Fibroblast of skin of back (primary cell): ENCODE measurements at places on chromosomes 11 and 22.

GRCh38 chr11:17352950-17353820, 1.6 kb downstream of the NCR3LG1 start:
- DNase-seq, result peak; percentile 78

GRCh38 chr11:23564370-23564769, 704.1 kb upstream of the CCDC179 start:
- no peak for DNase-seq

DNA sequence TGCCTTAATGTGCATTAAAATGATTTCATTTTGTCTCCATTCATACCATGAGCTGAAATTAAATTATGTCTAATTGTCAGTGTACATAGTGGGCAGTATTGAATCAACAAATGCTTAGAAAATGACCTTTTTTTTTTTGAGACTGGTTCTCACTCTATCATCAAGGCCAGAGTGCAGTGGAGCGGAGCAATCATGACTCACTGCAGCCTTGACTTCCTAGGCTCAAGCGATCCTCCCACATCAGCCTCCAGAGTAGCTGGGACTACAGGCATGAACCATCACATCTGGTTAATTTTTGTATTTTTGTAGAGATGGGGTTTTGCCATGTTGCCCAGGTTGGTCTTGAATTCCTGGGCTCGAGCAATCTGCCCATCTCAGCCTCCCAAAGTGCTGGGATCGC, 117.0 kb upstream of the BLID start:
- no peak for DNase-seq

GRCh38 chr22:44224166-44224565, 43.4 kb downstream of the PARVG start:
- peak; percentile 7 for DNase-seq

DNA sequence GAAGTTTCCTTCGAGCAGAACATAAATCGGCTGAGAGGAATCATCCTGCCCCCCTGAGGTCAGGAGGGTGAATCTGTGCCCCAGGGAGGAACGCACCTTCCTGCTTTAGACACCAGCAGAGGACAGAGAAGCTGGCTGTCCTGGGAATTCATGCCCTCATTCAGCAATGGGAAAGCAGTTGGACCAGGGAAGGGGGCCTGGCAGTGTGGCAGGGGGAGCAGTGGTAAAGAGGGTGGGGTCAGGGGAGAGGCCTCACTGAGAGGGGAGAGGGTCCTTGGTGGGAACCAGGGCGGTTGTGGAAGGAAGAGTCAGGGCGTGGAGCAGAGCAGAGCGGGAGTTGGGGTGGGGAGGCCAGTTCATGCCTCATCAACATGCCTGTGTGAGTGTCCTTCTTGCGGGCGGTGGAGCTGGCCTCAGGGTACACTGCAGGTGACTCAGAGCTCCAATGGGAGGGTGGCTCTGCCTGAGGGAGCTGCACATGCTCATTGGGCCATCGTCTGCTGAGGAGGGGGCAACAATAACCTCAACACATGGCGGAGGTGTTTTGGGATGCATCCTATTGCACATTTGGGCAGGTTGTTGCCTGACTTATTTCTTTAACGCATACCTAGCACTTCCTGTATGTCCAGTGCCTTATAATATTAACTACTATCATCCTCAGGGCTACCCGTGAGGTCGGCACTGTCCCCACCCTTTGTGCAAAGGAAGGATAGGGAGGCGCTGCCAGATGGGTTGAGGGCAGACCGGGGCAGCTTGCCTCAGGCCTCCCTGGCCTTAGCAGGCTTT, 23.2 kb downstream of the MED15 start:
- DNase-seq, result peak; percentile 87

GRCh38 chr11:12524865-12525264, 147.5 kb downstream of the PARVA start:
- DNase-seq, result no peak

DNA sequence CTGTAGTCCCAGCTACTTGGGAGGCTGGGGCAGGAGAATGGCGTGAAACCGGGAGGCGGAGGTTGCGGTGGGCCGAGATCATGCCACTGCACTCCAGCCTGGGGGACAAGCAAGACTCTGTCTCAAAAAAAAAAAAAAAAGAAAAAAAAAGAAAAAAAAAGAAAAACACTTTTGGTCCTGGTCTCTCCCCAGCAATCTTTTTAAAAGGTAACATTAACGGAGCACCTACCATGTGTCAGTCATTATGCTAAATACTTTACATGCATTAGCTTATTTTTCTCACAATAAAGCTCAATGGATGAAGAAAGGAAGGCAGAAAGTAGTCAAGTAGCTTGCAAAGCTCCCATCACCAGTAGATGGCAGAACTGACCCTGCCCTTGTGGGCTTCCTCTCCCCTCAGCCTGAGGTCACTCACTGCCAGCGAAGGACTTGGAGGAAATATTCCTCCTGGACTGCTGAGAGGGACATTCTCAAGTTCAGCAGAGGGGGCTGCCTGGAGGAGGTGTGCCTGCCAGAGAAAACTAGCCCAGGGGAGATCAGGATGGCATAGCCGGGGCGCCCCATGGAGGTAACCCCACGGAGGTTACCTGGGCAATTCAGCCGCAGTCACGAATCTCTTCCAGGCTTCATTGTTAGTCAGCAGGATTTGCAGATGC, 15.5 kb downstream of the APOL3 start:
- DNase-seq, result peak; percentile 74

DNA sequence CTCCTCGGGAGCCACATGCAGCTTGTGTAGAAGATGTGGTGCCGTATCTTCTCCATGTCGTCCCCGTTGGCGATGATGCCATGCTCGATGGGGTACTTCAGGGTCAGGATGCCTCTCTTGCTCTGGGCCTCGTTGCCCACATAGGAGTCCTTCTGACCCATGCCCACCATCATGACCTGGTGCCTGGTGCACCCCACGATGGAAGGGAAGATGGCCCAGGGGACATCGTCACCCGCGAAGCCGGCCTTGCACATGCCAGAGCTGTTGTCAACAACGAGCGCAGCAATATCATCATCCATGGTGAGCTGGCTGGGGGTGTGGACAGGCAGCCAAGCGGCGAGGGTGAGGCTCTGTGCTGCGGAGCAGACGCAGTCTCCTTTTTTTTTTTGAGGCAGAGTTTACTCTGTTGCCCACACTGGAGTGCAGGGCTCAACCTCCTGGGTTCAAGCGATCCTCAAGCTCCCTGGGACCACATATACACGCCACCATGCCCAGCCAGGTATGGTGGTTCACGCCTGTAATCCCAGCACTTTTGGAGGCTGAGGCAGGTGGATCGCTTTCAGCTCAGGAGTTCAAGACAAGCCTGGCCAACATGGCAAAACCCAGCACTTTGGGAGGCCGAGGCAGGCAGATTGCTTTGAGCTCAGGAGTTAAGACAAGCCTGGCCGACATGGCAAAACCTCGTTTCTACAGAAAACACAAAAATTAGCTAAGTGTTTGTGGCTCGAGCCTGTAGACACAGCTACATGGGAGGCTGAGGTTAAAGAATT, 17.3 kb upstream of the EP300 start:
- DNase-seq, result no peak

GRCh38 chr11:88406876-88407275, 69.3 kb upstream of the CTSC start:
- no peak for DNase-seq

- DNase-seq, result no peak
These were observed 85.8 kb downstream of the LDLRAD3 start for GRCh38 chr11:36029616-36030015.

- DNase-seq, result no peak
These were observed 664.8 kb upstream of the API5 start for GRCh38 chr11:42646959-42647358.

DNA sequence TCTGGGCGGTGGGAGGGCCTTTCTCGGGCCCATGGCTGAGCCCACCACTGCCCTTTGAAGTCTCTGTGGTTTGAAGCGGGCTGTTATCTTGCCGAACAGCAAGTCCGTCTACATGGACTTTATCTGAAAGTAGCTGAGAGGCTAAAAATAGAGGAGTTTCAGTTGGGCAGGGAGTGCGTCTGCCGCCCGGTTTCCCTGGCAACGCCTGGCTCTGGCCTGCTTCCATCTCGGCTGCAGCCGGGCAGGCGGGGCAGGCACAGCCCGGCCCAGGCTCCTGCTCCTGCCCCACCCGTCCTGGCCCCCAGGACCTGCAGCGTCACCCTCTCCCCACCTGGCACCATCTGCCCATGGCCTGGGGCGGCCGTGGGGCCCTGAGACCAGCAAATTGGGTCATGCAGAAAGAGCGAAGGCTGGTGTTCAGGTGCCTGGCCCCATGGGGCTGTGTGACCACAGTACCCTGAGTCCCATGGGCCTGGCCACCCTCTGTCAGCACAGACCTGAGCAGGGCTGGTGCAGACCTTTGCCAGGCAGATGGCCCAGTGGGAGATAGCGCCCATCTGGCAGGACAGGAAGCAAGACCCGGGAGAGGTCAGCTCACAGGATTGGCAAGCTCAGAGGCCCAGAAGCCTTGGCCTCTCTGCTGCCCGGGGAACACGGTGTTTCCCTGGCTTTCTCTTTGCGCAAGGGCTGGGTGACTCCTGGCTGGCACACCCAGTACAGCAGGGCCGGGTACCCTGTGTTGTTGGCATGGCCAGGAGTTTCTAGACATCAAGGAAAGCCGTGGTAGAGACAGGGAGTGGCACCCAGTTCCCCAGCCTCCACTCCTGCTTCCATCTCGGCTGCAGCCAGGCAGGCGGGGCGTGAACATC, 79.1 kb upstream of the KCNQ1OT1 start:
- peak; percentile 72 for DNase-seq

GRCh38 chr11:65185869-65186341, 4.2 kb downstream of the CAPN1 start:
- no peak for DNase-seq

GRCh38 chr22:24208012-24208749, 26.9 kb downstream of the SUSD2 start:
- DNase-seq, result peak; percentile 99

DNA sequence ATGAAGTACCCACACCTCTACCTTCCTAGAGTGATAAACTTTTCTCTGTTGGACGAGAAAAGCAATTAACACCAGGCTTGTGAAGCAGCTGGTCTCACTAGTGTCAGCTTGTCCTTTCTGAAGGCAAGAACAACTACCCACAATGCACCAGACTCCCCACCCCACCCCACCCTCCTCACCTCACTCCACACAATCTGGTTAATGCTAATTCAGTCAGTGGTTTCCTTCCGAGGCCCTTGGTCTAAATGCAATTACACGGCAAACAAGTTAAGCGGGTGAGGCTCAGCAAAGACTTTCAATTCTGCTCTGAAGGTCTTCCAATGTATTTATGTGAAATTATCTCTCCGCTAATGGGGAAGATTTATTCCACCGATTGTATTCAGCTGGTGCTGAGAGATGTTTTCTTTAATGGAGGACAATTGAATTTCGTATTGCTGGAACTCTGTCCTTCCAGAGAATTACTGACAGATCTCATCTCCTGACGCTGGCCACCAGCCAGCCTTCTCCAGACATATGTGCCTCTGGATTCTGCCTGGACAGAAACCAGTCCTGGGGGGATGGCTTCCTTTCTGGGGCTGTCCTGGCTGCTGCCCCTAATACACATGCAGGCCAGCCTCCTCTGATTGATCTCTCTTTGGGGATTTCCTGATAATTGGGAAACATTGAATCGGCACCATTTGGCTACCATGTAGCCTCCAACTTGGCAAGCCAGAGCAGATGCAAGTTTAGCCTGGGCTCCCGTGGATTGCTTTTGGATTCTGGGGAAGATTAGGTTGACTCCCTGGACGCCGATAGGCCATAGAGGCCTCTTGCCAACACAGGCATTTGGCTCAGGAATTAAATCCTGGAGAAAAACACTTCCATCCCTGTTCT, 165.8 kb upstream of the NARS2 start:
- DNase-seq, result no peak

- no peak for DNase-seq
These were observed 85.5 kb downstream of the KCNQ1 start for GRCh38 chr11:2530131-2530854.

DNA sequence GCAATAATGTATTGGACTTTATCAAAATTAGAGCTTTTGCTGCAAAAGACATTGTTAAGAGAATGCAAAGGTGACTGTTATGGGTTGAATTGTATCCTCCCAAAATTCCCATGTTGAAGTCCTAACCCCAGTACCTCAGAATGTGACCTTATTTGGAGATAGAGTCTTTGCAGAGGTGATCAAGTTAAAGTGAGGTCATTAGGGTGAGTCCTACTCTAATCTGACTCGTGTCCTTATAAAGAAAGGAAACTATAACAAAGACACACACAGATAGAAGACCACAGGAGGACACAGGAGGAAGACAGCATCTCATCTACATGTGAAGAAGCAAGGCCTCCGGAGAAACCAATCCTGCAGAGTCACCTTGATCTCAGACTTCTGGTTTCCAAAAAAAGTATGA, 1011.2 kb downstream of the TBC1D22A start:
- DNase-seq, result no peak

GRCh38 chr11:35100013-35100383, 39.0 kb upstream of the CD44 start:
- DNase-seq, result peak; percentile 98

DNA sequence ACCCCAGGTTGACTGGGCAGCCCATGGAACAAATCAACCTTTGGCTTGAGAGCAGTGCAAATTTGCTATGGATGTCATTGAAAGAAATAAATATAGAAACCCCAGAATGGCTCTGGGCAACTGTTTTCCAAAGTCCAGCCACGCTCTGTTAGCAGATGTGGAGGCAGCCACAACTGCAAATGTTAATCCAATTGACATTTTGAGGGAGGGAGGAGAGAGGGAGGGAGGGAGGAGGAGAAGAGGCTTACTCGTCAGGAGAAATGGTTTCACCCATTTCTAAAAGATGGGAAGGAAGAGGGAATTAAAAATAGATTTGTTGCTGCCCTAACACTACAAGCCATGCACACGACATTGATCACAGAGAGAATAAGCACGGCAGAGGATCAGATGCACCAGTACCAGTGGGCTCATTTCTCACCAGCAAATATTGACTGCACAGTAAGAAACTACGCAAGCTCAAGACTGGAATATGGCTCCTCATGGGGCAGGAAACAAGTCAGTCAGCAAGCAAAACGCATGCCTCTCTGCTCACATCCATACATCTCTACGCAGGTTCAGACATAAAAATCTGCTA, 229.1 kb downstream of the LARGE1 start:
- DNase-seq, result no peak

GRCh38 chr11:131038597-131038996, 122.3 kb upstream of the SNX19 start:
- DNase-seq, result peak; percentile 52

GRCh38 chr11:92770981-92771380, 198.5 kb upstream of the MTNR1B start:
- DNase-seq, result no peak

- DNase-seq, result no peak
These were observed 109.9 kb downstream of the MICAL3 start for GRCh38 chr22:17914474-17914873.

DNA sequence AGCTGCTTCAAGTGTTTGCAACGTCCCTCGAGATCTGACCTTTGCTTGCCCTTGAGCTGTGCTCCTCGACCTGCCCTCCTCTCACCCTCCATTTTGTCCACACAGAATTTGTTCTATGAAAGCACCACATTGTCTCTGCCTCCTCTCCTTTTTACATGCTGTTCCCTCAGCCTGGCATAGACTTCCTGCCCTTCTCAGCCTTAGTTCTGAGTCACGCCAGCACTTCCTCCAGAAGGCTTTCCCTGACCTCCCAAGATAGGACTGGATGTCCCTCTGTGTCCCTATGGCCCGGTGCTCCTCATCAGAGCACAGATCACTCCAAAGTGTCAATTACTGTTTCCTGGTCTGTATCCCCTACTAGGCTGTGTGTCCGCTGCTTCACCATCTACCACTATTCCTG, 16.2 kb downstream of the JHY start:
- no peak for DNase-seq
